DND-41 (cell line): ENCODE measurements at places on chromosomes 4 and X.

- DNase-seq = no peak
Measured at GRCh38 chr4:176363072-176363471, 43.3 kb downstream of the SPCS3 start.

DNA sequence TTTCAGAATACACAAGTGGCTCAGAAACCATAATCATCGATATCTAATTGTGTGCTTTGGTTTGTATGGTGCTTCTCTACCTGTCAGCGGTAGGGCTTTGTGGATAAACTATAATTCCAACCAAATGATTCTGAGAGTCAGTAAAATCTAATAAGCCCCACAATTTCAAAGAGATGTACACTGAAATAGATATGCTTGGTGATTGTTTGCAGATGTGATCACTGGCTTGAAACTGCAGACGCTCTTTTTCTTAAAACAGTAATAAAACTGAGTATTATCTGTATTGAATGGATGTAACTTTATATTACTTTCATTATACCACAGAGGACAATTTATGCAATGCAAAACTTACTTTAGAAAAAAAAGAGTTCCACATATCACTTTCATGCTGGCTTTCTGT is 198.8 kb upstream of the ANXA10 start:
- no peak for DNase-seq

- peak; percentile 78 for DNase-seq
Measured at GRCh38 chrX:22037911-22038537, 5.9 kb downstream of the PHEX start.

DNA sequence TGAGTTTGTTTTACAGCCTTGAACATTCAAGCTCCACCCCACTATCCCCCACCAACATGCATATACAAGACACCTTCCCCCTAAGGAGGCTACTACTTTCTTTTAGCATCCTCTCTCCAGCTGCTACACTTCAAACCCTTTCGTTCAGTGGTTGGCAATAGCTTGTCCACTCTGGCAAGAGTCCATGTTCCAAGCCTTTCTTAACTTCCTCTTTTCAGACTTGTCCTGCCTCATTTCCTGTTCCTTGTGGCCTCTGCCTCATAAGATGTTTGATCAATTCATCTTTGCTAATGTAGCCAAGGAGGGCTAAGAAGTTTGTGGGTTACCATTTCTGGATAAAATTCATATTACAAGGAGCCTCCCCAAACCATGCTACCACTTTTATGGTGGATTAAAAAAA is 20.8 kb upstream of the ZCCHC12 start:
- DNase-seq = no peak

- DNase-seq = no peak
Measured at GRCh38 chrX:137916090-137916746, 350.3 kb downstream of the ZIC3 start.
